ENCODE measurements at places on chromosomes 11 and 22.

DNA sequence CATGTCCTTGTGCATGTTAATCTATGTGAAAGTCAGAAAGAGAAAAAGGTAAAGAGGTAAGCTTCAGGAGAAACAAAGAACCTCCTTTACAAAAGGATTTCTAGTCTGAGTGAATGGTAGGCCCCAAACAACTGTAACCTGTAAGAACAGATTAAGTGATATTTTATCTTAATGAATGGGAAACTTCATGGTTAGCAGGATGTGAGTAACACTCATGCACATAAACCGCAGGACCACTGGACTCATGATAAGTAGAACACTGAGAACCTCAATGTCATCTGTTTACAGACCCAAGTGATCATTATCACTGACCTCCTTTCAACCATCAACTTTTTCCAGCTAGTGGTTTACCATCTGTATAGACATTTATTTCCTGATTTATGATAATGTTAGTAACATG lies 19.9 kb downstream of the OR8G5 start:
- no peak for DNase-seq

GRCh38 chr11:2273311-2273710 lies 2.9 kb upstream of the ASCL2 start:
- DNase-seq: no peak

- no peak for DNase-seq
Measured at GRCh38 chr11:32894149-32894827, 1.7 kb downstream of the QSER1 start.

- no peak for DNase-seq
Measured at GRCh38 chr11:7281809-7282208, 30.1 kb downstream of the SYT9 start.

DNA sequence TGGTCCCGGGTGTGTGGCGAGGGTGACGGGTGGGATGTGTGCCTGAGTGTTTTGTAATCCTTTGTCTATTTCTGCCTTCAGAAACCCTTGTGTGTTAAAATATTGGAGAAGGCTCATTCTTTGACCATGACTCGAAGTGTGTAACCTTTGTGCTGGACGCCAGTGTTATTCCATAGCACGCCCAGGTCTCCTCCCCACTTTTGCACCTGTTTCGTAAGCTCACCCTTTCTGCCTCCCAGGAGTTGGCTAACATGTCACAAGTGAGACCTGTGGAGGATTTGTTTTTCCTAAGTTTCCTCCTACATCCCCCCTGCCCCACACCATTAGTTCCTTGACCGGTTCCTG lies 382 bp downstream of the C11orf54 start:
- DNase-seq: no peak

GRCh38 chr11:133834682-133835592 lies 10.4 kb downstream of the SPATA19 start:
- no peak for DNase-seq

GRCh38 chr22:17370026-17370765 lies 936 bp downstream of the CECR2 start:
- DNase-seq: no peak

GRCh38 chr11:134532131-134532920 lies 120.3 kb upstream of the B3GAT1 start:
- DNase-seq: no peak

GRCh38 chr11:108958368-108959104 lies 293.7 kb downstream of the DDX10 start:
- DNase-seq: no peak

DNA sequence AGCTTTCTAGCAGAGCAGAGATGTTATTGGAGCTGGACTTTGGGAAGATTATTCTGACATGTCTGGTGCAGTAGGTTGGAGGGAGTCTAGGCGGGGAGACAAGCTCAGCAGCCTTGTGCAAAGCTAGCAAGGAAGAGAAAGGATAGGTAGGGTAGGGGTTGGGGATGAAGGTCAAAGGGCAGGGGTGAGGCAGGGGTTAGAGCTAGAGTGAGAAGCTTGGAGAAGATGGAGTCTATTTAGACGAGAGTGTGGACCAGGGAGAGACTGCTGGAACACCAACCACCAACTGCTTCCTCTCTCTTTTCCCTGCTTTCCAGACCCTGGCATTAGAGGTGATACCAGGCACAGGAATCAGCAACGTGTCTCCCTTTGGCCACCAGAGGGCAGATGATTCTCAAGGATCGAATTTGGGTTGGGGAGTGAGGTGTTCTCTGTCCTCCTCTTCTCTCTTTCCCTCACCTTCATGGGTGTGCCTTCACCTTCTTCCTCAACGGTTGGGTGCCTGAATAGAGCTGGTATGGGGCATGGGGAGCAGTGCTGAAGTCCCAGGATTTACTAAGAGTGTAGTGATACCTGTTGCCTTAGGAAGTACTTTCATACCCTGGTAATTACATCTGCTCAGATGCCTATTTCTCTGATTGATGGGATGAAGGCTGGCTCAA lies 1.8 kb upstream of the MARK2 start:
- no peak for DNase-seq

- DNase-seq: no peak
Measured at GRCh38 chr11:6991227-6991626, 28.9 kb downstream of the ZNF214 start.

DNA sequence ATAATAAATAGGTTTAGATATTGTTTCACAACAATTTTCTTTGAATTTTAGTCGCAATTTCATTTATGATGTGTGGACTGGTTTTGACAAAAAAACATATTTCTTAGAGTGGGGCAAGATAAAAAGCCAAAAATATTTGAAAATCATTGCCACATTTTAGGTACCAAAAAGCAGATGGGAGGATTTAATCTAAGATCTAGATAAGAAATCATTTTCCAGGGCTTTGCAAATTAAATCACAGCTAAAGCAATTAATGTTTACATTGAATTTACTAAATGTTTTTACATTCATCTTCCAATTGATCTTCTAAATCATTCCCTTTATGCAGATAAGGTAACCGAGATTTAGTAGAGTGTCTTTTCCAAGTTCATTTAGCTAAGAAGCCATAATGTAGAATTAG lies 1386.0 kb upstream of the TENM4 start:
- no peak for DNase-seq

DNA sequence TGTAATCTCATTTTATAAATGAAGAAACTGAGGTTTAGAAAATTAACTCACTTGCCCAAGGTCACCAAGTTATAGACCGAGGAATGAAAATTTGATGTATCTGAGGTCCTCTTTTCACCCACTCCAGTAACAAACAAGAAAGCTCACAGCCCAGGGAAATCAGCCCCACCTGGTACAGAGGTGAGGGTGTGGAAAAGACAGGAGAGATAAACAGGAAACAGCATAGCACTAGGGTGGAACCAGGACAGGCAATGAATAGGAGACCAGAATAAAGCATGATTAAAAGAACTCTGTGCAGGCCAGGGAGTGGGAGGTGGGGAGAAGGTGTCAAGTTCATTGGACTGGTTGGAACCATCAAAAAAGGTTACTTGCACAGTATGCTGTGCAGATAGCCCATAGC lies 46.2 kb upstream of the SMCO4 start:
- DNase-seq: no peak

DNA sequence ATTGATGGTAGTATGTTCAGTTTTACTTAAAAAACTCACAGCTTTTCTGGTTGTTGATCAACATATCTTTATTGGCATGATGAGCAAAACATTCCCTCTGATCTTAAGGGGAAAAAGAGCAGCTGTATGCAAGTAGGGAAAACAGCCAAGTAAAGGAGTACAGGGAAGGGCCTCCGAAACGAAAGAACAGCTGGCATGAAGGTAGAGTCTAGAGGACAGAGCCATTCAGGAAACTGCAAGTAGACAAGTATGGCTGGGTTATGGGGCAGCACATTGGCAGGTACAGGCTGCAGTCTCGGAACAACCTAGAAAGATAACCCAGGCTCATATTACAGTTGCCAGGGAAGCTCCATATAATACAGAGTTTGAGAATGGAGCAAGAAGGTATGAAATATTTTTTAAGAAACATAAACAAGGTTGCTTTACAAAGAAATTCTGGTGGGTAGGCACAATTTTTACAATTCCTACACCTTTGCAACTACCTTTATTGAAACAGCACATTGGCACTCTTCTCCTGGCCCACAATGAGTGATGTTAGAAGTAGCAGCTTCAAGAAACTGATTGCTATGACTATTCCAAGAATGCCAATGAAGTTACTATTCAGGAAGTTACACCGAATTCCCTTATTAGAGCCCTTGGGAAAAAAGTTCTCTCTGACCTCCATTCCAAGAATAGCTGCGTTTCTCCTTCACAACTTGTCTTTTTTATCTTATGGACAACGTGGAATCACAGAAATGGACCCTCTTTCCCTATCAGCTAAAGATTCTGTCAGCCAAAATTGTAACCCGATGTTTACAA lies 45.2 kb downstream of the LGR4 start:
- DNase-seq: no peak

GRCh38 chr11:65887723-65888162 lies 528 bp downstream of the FIBP start:
- DNase-seq: no peak

GRCh38 chr11:134562196-134562595 lies 150.2 kb upstream of the B3GAT1 start:
- no peak for DNase-seq

DNA sequence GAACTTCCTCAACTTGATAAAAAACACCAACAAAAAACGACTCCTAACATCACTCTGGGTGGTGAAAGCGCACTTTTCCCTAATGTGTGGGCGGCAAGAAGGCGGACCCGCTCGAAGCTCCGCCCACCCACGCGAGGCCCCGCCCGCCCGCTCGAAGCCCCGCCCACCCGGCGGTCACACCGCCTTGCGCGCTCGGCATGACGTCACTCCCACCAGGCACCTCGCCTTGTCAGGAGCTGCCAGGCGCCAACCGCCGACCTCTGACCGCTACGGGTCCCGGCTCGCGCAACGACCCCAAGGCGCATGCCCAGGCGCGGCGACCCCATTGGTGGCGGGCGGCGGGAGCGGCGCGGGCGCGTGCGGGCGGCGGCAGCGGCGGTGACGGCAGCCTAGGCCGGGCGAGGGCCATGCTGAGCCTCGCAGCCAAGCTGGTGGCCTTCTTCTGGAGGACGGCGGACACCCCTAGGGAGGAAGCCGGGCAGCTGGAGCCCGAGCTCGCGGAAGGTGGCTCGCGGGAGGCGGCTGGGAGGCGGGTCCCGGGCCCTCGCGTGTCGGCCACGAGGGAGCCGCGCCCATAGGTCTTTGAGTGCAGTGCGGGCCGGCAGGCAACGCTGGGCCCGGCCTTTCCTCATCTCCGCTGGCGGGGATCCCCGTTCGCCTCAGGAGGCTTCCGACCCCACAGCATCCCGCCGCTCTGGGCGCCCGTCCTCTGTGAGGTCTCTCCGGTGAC lies at the start of gene MOV10L1:
Gene MOV10L1 (plus strand): TSS at position 325 of the 730 bp plus-strand sequence. CDS start 83 bp downstream, at position 408.
- no peak for DNase-seq

GRCh38 chr22:36256478-36256877 lies 3.5 kb downstream of the APOL1 start:
- DNase-seq: no peak

DNA sequence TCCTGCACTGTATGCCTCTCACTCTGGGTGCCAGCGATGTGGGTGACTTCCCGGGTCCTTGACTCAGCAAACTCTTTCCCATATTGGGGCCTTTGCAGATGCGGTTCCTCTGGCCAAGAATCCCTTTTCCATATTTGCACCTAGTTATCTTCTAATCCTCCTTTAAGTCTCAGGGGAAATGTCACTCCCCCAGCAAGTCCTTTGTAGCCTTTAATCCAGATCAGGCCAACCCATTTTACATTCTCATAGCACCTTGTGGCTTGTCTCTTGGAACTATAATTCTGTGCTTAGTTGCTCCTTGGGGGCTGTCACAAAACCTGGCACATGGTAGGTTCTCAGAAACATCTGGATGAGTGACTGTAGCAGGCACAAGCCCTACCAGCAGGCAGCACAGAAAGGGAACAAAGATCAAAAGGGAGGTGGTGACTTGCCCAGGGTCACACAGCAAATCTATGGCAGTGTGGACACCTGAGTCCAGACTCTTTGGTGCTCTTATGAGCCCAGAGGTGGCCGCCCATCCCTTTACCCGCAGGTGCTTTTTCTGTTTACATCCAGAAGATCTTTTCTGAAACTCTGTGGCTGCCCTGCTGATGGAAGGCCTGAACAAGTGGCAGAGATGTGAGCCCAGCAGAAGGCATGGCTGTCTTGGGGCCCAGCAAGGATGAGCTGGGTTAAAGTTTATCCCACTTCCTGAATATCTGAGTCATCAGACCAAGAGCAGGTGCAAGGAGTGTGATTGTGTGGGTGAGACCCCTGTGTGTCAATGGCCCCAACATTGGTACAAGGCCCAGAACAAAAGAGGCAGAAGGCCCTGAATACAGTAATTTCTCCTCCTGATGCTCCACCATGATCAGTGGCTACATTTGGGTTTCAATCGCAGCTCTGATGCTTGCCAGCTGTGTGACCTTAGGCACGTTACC lies 78.6 kb upstream of the GRK3 start:
- DNase-seq: no peak

DNA sequence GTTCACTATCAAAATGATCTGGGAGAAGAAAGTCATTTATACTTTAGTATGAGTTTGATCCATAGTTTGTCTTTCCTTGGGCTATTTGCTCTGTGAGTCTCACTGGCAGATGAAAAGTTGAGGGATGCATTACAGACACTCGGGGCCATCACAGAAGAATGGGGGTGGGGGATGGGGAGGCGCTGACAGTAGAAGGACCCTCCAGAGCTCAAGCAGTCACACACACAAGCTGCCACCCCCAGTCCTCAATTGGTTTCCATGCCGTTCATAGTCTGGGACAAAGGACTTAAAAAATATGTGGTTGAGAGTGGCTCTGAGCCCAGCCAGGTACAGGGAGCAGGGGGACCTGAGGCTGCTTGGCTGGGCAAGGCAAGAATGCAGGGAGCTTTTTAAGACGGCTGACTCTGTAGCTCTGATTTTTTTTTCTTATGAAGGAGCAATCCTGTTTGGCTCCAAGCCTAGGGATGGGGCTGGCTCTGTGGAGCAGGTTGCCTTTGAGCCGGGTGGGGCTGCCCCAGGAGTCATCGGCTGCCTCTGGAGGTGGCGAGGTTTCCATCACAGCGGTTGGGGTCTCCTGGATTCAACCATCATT lies 13.3 kb upstream of the ANO1 start:
- DNase-seq: no peak

GRCh38 chr11:70631624-70632047 lies 233.3 kb downstream of the CTTN start:
- no peak for DNase-seq

DNA sequence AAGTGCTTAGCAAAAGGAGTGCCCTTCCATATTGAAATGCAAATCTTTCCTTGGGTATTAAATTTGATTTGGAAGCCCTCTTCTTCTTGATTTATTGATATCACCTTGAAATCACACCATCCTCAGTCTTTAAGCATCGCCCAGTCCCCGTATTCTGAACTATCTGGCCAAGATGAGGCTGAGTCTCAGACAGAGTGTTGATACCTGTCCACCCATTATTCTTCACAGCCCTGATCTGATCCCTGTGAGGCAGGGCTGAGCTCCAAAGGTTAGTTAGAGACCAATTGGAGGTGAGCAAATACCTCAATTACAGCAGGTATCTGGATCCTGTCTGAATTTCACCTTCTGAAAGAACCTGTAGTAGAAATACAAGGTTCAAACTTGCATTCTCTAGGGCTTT lies 326.3 kb downstream of the FAT3 start:
- no peak for DNase-seq
